ENCODE measurements at places on chromosomes 7 and 10.

DNA sequence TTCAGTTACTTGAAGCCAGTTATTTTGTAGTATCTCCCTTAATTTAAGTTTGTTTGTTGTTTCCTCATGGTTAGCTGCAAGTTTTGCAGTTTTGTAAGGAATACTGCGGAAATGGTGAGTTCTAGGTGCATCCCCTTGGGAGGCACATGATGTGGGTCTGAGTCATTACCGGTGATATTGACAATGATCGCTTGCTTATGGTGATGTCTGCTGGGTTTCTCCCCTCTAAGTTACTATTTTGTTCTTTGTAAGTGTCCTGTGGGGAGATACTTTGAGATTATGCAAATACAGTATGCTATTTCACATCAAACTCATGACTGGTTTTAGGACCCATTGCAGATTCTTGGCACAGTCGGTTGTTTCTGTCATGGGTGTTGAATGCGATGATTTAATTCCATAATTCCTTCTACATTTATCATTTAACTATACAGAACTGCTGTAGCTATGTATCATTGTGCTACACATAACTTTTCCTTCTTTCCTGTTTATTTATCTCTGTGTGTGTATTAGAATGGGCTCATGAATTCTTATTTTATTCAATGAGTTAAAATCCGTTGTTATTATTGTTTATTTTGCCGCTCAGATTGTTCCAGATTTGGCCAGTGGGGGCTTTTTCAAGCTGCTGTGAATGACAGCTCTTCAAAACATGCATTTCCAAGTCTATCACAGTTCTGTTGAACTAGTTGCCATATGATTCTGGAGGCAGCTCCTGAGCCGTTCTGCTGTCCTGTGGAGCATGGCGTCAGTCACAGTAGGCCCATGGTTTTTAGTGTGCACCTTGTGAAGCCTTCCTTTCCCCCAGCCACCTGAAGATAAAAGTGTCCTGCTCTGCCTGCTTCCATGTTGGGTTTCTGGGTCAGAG, 18.4 kb downstream of the TSPAN14 start:
- peak; percentile 94 for DNase-seq

GRCh38 chr10:17125206-17125893, 4.3 kb downstream of the CUBN start:
- no peak for DNase-seq

- no peak for DNase-seq
These were observed 187.5 kb upstream of the NFE2L3 start for GRCh38 chr7:25964483-25964991.

DNA sequence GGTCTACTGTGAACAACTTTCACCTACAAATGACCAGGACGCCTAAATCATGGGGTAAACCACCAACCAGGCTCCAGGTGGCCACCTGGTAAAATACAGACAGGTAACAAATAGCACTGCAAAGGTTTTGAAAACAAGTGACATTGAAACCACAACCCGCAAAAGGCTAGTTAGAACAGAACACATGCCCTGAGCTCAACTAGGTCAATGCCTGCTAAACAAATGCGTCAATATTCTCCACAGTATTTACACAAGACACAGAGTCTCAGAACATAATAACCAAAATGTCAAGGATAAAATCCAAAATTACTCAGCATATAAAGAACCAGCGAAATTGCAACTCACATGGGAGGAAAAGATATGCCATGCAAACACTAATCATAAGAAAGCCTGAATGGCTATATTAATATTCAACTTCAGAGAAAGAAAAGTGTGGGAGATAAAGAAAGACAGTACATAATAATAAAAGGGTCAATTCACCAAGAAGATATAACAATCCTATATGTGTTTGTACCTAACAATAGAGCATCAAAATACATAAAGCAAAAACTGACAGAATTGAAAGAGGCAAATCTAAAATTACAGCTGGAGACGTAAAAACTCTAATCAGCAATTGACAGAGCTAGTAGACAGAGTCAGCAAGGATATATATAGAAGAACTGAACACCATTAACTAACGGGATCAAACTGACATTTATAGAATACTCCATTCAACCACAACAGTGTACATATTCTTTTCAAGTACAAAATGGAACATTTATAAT, 47.6 kb downstream of the SMURF1 start:
- peak; percentile 55 for DNase-seq

DNA sequence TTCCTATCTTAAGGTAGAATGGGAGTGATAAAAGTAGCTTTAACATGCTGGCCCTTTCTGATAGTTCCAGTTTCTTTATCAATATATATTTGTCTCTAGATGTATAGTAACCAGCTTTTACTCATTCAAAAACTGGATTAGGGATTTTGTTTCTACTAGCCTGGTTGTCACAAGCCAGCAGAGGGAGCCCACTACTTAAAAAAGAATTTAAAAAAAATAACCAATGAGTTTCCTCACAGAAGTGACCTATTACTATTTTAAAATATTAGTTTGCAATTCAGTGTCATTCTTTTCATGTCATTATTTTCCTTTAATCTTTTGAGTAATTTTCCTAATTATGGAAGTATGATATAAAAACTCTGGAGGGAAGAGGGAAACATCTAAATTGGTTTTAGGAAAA, 142.1 kb downstream of the PHTF2 start:
- peak; percentile 67 for DNase-seq

- no peak for DNase-seq
These were observed 54.8 kb downstream of the EVX1 start for GRCh38 chr7:27297356-27297755.

- no peak for DNase-seq
These were observed 5.4 kb downstream of the SFR1 start for GRCh38 chr10:104127411-104127810.

- DNase-seq, result no peak
These were observed 53.0 kb downstream of the ARHGAP12 start for GRCh38 chr10:31875608-31876007.

DNA sequence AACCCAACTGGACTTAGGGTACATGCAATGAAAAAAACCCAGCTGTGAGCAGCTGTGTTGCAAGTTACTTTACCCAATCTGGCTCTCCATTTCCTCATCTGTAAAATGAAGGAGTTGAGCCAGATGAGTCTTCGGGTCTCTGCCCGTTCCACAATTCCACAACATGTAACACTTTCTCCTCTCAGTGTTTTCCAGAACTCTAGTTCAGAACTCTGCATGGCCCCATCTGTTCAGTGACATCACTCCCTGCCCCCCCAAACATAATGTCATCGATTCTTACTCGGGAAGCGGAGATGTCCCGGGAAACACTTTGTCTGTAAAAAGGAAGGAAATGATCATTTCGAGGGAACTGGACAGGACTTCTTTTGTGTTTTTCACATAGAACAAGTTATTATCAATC, 2.5 kb downstream of the SH3PXD2A start:
- DNase-seq, result no peak

All from choroid plexus epithelial cell (primary cell).